ENCODE measurements at places on chromosomes 16 and 17.

DNA sequence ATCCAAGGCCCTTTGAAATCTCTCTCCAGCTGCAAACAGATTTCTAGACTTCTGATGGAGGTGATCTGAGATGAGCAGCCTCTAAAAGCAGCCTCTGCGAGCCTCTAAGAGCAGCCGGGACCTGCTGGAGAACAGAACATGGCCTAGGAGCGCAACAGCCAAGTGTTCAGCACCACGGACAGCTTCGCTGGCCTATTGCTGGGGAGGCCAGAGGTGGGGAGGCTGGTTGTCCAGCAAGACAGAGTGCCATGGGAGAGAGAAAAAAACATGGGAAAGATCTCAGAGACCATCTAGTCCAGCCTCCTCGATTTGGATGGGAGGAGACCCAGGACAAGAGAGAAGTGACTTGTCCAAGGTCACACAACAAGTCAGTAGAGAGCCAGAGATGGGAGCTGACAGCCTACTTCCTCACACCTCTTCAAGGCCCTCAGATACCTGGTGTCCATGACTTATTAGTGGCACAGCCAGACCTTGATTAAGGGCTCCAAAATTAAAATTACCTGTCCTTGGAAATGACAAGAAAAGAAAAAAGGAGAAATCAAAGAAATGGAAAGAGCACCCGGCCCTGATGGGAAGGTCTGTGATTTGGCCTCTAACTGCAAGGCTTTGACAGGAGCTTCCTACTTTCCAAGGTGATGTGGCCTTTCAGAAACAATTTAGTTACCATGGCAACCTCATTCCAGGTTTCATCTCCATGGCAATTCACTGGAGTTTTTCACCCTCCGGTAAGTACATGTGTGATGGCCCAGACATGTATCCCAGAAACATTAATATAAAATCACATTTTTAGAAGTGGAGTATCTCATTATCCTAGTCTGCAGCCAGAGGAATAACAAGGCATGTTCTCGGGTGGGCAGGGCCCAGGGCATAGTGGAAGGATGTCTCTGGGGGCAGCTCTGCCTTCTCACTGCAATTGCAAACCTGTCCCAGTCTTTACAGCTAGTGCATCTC, 14.5 kb downstream of the RPRML start:
- no peak for DNase-seq

DNA sequence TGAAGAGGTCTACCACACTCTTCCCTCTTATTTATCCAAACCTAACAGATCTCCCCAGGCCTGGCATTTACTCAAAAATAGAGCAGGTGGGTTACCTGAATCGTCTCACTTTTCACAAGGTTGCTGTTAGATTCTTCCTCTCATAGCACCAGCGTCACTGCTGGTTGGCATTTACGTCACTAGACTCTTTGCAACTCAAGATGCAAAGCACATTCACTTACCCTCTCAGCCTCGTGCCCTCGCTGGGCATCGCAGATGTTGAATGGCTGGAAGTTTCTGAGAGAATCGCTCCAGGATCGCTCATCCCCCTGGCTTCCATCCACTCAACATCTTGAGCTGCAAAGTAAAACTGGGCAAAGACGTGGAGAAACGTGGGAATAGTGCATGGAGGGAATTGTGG, 21.9 kb downstream of the GSG1L start:
- DNase-seq: no peak

GRCh38 chr16:4293822-4294457, 21.1 kb upstream of the TFAP4 start:
- DNase-seq: no peak

- no peak for DNase-seq
These were observed 3.9 kb upstream of the ARHGAP17 start for GRCh38 chr16:25018972-25019617.

DNA sequence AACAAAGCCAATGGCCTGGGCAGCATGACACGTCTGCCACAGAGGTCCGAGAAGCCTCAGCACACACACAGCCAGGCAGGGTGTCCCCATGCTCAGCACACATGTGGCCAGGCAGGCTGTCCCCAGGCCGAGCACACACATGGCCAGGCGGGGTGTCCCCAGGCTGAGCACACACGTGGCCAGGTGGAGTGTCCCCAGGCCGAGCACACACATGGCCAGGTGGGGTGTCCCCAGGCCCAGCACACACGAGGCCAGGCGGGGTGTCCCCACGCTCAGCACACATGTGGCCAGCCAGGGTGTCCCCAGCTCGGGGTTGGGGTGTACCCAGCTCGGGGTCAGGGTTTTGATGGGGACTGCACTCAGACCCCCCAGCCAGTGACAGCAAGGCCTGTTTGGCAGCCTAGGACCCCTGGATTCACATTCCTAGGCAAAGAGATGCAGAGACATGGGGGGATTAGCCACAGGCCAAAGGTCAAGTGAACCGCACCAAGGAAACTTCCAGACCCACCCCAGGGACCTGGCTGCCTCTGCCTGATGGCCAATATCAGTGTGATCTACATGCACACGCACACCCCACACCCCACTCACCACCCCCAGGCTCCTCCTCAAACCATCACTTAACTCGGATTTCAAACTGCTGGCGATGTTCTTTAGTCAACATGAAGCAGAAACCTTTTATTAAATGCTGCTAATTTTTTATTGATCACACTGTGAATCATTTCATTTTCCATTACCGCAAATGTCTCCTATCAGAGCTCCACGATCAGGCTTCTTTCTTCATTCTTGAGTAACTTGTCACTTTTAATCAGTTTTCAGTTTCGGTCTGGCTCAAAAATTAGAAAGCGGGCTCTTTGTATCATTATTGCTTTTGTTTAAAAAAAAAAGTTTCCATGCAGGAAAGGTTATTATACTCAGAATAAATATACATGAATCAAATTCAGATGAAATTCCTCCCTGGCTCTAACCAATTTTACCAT, 111.4 kb downstream of the ZNF423 start:
- DNase-seq: no peak

DNA sequence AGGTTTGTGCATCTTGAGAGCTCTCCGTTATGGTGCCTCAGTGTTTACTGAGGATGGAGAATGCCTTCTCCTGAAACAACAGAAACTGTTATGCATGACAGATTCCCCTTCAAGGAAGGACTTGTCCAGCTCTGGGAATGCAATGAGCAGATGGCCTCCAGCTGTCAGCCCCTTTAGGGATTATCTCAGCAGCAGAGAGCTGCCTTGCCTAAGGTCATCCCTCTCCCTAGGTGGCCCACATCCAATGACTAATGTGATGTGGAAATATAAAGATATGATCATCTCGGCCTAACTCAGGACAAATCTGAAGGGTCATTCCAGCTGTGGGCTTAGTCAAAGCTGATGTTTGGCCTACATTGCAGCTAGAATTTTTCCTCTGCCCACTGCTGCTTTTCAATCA, 214.3 kb upstream of the N4BP1 start:
- no peak for DNase-seq

GRCh38 chr16:85164838-85165516, 52.7 kb upstream of the CIBAR2 start:
- no peak for DNase-seq

GRCh38 chr17:35641032-35641431, 53.9 kb downstream of the AP2B1 start:
- DNase-seq: no peak

GRCh38 chr17:48149787-48150463, 42.4 kb downstream of the SNX11 start:
- DNase-seq: no peak

DNA sequence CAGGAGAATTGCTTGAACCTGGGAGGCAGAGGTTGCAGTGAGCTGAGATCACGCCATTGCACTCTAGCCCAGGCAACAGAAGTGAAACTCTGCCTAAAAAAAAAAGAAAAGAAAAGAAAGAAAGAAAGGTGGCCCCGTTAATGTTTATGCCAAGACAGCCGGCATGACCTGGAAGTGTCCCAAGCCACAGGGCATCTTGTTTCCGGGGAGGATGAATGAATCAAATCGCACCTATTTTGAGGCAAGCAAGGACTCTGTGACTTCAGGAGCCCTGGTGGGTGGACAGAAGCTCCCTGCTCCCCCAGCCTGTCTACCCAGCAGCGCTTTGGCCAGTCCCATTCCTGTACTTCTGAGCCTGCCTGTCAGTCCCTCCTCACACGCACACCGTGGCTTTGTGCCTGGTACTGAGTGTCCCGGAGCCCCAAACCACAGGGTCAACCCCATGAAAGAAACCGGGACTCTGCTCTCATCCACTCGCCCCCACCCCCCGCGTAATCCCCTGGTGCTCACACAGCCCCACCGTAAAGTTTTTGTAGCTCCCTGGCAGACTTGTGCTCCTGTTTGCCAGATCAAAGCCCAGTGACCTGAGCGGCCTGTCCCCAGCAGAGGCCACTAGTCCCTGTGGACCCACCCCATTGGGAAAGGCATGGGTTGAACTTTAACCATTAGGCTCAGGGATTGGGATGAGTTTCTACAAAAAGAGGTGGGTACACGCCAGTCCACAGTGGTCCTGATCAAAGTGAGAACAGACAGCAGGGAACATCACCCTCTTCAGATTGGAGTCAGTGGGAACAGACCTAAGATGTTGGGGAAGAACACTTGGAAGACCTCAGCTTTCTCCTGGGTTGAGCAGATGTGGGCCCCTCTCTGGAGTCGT, 19.3 kb downstream of the CD2BP2 start:
- DNase-seq: no peak

DNA sequence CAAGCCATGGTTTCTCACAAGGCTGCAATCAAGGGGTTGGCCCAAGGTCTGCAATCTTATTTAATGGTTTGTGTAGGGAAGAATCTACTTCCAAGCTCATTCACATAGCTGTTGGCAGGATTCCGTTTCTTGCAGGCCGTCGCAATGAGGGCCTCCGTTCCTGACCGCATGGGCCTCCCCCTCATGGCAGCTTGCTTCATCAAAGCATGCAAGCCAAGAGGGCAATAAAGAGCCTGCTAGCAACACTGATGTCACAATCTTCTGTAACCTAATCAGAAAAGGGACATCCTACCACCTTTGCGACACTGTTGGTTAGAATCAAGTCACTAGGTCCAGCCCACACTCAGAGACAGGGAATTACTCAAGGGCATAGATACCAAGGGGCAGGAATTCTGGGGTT, 95.5 kb downstream of the CCT6B start:
- DNase-seq: no peak

- DNase-seq: no peak
These were observed 74.1 kb downstream of the MYH11 start for GRCh38 chr16:15782573-15783365.

DNA sequence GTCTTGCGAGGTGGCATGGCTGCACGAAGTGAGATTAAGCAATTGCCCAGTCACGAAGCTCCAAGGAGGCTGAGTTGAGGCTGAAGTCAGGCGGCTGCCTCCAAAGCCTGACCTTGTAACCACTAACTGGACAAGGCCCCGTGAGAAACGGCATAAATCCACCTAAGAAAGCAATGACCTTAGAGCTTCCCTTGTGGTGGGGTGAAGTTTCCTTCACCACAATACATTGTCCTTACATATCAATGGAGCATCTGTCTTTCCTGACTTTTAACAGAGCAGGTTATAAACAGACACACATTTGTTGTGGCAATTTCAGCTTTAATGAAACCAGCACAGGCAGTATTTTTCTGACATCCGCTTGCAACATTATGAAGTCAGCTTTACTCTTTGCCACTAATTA, 2.5 kb upstream of the MED9 start:
- DNase-seq: no peak

DNA sequence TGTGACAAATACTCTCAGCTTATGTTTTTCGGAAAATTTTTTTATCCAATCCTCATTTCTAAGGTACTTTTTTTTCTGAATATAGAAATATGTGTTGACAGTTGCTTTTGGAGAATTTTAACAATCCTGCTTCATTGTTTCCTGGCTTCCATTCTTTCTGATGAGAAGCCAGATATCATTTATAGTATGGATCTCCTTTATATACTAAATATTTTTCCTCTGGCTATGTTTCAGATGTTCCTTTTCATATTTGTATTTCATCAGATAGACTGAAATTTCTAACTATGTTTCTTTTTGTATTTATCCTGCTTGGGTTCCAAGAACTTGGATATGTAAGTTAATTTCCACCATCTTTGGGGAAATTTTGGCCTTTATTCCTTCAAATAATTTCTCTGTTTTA, 138.9 kb upstream of the CDH11 start:
- no peak for DNase-seq

DNA sequence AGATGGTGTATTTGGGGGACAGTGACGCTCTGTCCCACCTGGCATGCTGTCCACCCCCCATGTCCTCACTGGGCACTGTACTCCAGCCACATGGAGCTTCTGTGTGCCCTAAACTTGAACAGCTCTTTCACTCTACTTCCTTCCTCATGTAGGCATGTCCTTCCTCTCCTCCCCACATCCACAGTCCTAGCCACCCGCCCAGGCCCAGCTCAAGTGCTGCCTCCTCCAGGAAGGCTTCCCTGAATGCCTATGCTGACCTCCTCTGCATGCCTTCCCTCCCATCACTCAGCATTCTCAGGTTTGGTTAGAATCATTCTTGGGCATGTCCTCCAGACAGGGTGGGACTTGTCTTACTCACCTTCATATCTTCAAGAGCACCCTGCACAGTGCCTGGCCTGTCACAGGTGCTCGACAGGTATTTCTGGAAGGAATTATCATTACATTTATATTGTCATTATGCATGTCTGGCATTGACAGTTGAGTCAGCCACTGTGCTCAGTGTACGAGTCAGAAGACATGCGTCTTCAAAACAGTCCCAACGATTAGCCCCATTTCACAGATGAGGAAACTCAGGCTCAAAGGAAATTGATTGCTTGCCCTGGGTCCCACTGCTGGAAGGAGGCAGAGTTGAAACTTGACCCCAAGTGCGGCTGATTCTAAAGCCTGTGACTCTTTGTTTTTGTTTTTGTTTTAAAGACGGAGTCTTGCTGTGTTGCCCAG, 42.1 kb upstream of the TOB1 start:
- no peak for DNase-seq

- DNase-seq: no peak
These were observed 20.5 kb downstream of the EFTUD2 start for GRCh38 chr17:44878627-44879221.

DNA sequence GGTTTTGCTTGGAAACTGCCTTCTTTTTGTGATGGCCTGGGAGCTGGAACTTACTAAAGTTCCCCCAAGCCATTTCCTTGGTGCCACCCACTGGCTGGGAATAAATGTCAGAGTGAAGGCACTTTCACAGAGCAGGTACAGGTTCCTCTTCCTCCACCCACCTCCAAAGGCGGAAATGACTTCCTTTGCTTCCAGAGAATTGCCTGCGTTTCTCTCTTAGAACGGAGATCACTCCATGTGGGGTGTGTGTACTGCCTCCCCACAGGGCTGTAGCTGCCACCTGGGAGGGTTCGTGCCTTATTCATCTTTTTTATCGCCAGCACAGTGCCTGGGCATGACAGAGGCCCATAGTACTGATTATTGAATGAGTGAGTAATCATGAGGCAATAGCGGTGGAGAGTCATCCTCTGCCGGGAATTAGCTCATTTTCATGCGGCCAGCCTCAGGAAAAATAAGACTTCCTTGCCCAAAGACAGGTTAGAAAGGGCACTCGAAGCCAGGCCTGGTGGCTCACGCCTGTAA, 32.2 kb upstream of the HAS3 start:
- DNase-seq: no peak

GRCh38 chr17:80759377-80759673, 214.7 kb downstream of the RPTOR start:
- no peak for DNase-seq

DNA sequence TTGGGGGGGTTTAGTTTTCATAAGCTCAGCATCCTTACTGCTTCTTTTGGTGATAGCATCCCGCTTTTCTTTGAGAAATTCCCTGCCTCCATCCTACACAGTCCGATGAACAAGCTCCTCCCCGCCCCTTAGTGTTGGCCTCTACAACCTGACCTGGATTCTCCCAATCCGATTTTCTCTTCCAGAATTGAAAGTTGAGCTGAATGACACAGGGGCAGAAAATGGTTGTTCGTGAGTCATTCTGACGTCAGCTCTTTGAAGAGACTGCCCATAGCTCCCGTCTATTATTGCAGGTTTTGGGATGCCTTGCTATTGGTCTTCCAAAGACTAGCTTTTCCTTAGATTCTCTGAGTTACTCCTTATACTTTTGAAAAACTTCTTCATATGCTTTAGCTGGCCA, 279.7 kb downstream of the SLC39A11 start:
- DNase-seq: no peak
